Nephron progenitor cell (in vitro differentiated cells): ENCODE measurements at places on chromosomes 5 and 9.

- no peak for DNase-seq
These were observed 65.2 kb downstream of the TRIO start for GRCh38 chr5:14208071-14209021.

DNA sequence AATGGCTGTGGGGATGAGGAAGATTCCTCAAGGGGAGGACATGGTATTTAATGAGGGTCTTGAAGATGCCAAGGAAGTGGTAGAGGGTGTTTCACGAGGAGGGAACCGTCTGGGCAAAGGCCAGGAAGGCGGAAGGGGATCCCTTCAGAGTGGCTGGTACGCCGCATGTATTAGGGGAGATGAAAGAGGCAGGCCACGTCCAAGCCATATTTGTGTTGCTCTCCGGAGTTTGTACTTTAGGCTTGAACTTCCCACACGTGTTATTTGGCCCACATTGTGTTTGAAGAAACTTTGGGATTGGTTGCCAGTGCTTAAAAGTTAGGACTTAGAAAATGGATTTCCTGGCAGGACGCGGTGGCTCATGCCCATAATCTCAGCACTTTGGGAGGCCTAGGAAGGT, 1.2 kb downstream of the FXN start:
- no peak for DNase-seq

GRCh38 chr5:14417792-14418765, 163.5 kb upstream of the OTULINL start:
- DNase-seq: no peak

GRCh38 chr9:109520475-109521132, 22.5 kb upstream of the PTPN3 start:
- DNase-seq: peak; percentile 73

DNA sequence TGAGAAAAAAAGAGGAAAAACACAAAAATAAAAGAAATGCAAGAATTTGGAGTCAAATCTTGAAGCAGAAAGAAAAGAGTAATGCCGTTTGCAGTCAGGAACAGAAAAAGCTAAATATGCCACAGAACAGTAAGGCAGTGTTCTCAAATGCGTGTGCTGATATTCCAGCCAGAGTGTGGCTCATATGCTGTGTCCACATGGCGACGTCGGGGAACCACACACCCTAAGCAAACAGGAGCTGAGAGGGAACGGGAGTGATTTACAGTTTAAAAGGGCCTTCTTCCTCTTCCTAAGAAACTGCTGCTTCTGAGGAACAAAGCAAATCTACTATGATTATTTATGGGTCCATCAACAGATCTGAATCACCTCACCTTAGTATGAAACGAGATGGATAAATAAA, 42.7 kb downstream of the DDX31 start:
- no peak for DNase-seq

- DNase-seq: no peak
These were observed 280.4 kb downstream of the TMEM167A start for GRCh38 chr5:82796643-82797416.

- DNase-seq: peak; percentile 65
These were observed 62.5 kb downstream of the CYFIP2 start for GRCh38 chr5:157328277-157328912.

GRCh38 chr9:130984521-130984920, 24.5 kb upstream of the LAMC3 start:
- no peak for DNase-seq

GRCh38 chr9:84823421-84824271, 154.1 kb downstream of the NTRK2 start:
- no peak for DNase-seq

- DNase-seq: no peak
These were observed 43.4 kb upstream of the NREP start for GRCh38 chr5:111800351-111800750.

- no peak for DNase-seq
These were observed 451.8 kb downstream of the RAB3C start for GRCh38 chr5:59034498-59035186.

GRCh38 chr9:127347831-127348776, 48.9 kb upstream of the SLC2A8 start:
- no peak for DNase-seq

DNA sequence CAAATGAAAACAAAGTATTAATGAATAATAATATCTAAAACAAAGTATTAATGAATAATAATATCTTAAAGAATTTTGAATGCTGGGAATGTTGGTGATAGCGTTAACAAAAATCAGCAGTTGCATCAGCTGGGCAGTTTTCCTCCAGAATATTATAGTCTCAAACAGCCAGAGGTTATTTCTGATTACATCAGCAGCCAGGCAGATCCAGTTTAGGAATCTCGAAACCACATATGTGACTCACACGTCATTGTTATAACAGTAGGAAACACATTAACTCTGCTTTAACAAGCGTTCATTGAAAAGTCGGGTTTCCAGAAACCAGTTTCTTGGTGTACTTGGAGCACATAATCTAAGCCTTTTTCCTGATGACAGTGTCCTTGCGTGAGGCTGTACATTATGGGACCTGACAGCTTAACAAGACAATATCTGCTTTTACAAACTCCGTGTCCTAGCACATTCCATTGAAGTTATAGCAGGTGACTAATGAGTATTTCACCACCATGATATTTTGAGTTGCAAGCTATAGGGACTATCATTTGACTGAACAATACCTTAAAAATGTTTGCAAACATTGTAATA, 559.5 kb upstream of the KLF4 start:
- DNase-seq: no peak

DNA sequence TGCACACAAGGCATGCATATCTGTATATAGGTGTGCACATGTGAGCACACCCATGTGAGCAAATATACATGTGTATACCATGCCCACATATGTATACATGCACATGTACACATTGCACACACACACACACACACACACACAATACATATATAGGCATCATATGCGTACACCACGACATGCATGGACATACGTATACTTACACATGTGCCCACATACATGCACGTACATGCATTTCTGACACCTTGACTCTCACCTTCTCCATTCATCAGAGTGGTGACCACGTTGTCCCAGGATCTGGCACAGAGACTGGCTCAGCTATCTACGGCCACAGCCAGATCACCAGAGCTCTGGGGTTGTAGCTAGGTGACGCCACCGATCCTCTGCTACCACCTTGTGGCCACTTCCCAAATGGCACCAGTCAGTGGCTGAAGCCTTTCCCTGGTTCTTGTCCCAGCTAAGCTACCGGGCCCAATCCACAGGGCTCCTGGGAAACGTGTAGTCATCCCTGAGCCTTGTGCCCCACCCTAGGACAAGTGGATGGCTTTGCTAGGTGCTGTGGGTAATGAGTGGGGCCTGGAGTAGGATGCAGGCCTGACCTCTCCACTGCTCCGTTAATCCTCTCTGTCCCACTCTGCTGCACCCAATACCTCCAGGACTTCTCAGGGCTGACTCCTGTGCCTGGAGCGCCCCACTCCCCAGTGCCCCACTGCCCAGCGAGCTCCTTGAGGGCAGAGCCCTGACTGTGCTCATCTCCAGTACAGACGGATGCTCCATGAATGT, 194.4 kb downstream of the RGS3 start:
- peak; percentile 94 for DNase-seq

DNA sequence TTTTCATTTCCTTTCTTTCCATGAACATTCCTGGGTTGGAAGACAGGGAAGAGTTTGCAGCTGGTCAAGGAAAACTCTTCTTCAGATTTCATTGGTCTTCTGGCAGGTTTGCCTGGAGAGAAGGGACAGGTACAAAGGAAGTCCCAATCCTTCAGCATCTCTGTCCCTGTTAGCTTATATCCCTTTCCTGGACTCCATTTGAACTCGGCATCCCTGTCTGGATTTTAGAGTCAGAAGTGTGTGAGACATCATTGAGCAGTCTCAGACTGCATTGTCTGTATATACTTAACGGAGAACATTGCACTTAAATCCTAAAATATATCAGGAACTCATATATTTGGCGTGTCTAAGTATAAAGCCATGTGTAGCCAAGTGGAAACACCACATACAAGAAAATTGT, 54.9 kb downstream of the ADGRV1 start:
- no peak for DNase-seq

DNA sequence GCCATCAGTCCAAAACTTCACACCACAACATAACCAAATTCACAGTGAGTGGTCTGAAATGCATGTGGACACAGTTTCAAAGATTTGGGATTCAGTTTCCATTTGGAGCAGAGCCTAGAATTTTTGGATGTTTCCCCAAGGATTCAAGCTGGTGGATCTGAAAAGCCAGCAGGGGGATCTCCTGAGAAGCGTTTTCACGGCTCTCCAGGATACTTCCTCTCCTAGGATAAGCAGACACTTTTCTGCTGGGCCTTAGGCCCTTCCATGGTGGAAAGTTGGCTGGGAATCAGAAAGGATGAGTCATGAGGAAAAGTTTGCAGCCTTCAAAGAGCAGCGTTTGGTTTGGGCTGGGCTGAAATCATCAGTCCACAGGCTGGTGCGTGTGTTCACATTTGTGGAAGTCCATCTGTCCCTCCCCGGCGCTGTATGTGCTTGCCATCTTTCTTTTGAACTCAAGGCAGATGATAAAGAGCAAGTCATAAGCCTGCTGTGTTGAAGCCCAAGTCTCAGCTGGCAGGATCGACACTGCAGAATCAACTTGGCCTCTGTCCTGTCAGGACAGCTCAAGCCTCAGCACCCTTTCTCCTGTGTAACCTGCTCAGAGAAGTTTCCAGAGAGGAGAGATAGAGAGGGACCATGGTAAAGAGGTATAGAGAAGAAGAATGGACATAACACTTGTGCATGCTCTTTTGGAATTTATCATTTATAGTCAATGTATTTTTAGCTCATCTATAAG, 152.6 kb upstream of the MSX2 start:
- no peak for DNase-seq

- DNase-seq: no peak
These were observed 7.2 kb upstream of the RNU6ATAC start for GRCh38 chr9:134171316-134172197.

DNA sequence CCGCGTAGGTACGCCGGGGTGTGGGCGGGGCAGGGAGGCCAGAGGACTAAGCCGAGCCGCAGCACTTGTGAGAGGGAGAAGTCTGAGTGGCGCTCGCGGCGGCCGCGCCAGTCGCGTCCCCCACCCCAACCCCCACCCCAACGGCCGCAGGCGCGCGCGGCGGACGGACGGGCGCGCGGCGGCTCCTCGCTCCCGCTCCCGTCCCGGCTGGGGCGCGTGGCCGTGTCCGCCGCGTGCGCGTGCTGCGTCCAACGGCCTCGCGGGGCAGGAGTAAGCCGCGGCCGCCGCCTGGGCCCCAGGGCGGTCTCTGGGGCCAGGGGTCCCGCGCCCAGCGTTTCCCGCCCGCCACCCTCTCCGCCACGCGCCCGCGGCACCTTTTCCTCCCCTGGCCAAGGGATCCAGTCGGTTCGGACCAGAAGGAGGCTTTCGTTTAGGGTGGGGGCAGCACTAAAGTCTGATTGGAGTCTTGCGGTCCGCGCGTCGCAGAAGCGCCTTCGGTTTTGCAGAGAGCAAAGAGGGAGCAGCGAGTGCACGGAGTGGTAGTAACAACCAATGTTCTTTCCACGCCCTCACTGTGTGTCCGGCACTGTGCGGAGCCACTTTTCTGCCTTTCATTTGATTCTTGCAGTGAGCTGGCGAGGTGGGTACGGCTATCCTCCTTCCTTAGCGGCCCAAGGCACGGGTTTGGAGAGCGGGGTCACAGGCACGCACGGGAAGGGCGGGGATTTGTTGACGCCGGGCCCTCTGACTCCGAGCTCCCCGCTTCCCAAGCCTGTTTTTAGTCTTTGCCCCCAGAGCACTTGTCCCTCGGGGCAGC, 483 bp downstream of the G3BP1 start:
- DNase-seq: peak; percentile 50

GRCh38 chr5:5078009-5078897, 61.9 kb upstream of the ADAMTS16 start:
- DNase-seq: no peak

- no peak for DNase-seq
These were observed 13.6 kb upstream of the CFAP157 start for GRCh38 chr9:127693143-127693542.

DNA sequence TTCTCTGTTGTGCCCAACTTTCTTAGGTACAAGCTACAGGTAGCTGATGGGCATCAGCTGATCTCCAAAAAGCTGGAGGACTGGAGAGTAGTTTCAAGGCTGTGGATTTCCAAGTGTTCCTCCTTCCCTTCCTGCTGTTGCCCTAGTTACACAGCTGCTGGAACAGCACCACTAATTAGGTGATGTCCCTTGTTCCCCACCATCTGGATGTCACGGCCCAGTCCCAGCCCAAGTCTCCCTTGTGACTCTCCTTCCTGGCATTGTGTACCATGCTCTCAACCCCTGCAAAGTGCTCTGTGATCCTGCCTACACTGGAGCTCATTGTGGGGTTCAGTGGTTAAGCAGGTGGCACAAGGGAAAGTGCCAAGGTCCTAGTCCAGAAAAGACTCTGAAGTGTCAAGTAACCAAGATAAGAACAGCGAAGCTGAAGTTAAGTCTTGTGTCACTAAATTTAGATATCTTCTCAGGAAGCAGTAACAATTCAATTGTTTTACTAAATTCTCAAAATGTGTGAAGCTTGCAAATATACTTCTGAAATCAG, 604.5 kb downstream of the ISL1 start:
- no peak for DNase-seq

DNA sequence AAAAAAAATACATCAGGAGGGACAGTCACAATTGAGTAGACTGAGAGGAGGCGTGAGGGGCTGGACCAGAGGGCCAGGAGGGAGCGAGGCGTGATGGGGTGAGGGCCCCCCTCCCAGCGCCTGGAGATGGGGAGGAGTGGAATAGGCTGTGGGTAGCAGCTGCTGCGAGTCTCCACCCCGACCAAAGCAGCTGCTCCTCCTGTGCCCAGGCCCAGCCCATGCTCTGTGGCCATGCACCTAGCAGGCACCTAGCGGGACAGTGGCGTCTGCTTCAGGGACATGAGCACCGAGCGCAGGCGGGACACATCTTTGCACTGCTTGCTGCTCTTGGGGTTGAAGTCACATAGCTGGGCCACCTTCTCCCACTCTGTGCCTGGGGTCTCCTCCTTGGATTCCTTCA, 4.0 kb downstream of the HIGD2A start:
- DNase-seq: no peak

DNA sequence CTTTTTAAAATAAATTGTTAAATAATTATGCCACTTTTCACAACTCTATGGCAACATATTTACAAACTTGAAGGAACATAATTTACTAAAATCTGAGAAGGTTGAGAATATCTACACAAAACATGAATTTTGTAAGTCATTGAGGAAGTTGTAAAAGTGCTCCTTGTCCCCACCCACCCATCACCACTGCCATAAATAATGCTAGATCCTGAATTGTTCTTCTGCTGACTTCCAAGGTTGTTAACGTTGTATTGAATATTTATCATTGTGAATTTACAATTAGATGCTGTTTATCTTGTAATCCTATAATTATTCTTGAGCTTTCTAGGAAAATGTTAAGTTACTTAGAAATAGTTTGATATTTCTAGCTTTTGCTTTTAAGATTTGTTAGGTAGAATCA, 908.0 kb upstream of the COX7C start:
- DNase-seq: no peak

DNA sequence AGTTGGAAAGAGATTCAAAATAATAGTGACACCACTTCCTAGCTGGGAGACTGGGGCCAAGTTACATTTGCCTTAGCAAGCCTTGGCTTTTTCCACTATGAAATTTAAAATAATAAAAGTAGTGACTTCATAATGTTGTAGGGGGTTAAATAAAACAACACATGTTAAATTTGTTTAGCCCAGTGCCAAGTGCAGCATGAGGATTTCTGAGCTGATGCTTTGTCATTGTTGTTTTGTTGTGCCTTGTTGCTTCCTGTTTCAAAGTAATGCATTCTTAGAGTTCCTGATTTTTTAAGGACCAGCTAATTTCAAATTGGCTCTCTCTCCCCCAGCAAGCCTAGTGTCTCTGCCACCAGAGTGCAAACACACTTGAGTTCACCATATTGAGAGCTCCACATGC, 270.7 kb upstream of the PAPPA start:
- DNase-seq: no peak

GRCh38 chr9:129697656-129698253, 32.3 kb downstream of the PRRX2 start:
- no peak for DNase-seq
